ENCODE measurements at places on chromosomes 2 and 18.

DNA sequence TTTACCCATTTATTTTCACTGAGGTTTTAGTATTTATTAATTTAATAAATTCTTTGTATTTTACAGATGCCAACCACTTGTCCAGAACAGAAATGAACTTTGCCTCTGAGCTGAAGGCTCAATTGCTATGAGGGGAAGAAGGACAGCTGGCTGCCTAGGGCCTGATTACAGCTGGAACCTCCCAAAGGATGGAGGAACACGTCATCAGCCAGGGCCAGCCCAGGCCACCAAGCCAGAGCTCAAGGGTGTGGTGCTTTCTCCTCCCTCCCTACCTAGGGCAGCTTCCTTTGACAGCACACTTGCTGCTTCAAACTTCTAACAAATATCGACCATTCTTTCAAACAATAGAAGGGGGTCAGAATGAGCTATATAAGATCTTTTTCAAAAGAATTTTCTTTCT lies 19.7 kb upstream of the RIOK3 start:
- peaks cover 7% of the 10 kb centered on the region for H3K36me3 ChIP-seq
- no peak for DNase-seq
- no peak overlapping the region for H3K27ac ChIP-seq
- H3K27me3 ChIP-seq: peaks cover 3% of the 10 kb centered on the region

DNA sequence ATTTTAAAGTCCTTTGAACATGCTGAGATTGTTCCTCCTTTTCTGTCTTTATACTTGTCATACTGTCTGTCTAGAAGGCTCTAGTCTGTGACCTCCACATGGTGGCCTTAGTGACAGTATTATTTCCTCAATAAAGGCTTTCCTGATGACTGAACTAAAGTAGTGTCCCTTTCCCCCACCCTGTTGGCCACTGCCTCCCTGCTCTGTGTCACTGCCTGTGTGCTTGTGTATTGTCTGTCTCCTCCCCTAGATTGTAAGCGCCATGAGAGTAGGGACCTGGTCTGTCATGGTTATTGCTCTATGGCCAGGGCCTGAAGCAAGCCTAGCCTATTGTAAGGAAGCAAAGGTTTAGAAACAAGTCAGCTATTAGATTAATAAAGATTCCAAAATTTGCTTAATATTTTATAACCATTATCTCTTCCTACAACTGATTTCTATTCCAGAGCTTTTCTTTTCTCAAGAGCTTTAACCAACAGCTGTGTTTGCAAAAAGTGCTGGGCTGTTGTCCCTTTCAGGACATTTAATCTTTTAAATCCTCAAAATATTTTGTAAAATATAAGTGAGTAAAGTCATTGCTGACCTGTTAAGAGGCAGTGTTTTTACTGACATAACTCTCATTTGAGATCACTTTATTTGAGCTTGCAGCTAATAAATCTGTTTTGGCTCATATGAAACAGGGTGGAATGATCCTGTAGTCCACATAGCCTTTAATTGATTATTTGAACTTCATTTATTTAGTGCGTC lies 35.5 kb downstream of the DIS3L2 start:
- no peaks in the 10 kb centered on the region for H3K27me3 ChIP-seq
- no peak overlapping the region for H3K4me3 ChIP-seq

DNA sequence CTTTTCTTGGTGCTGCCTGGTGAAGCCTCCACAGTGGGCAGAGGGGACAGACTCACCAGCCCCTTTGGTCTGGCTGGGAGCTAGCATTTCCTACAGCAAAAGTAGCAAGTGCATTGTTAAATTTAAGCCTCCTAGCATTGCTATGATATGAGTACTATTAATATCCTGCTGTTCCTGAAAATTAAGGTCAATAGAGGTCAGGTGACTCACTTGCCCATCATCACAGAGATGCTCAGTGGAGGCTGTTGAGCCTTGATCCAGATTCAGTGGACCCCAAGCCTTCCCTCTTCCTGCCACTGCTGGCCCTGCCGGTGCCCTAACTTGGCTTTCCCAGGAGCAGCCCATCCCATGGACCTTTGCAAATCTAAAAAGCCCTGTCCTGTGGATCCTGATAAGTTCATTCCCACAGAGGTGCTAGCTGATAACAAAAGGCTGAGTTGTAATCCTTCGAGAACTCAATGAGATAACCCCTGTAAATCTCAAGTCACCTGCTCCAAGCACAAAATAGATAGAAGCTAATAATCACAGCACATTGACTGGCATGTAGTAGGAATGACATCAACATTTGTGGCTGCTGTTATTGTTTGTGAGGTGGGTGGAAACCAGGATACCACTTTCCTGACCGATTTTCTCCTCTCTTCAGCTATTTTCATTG lies 84.4 kb downstream of the THNSL2 start:
- H3K36me3 ChIP-seq: no peaks in the 10 kb centered on the region
- DNase-seq: no peak
- peaks cover under 1% of the 10 kb centered on the region for H3K27me3 ChIP-seq
- no peaks in the 10 kb centered on the region for H3K4me1 ChIP-seq

DNA sequence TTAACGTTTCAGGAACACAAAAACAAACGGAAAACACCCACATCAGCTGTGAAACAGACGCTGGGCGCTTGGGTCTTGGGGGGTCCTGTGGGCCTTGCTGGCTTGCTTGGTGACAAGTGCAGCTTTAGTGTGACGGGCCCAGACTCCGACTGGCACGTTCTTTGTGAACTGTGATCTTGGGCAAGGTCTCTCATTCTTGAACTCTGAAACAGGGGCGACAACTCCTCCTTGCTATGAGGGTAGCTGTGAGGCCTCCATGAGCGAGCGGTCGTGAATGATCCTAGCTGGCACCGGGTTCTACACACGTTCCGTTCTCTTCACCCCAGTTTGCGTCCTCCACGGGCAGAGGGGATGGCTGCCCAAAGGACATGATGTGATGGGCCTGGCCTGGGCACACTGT lies 8.7 kb upstream of the COLEC11 start:
- H3K27me3 ChIP-seq: no peaks in the 10 kb centered on the region
- peaks cover 12% of the 10 kb centered on the region for H3K36me3 ChIP-seq
- DNase-seq: no peak
- H3K4me1 ChIP-seq: peaks cover 6% of the 10 kb centered on the region
- no peak overlapping the region for H3K4me3 ChIP-seq
